ENCODE measurements at places on chromosomes 4 and X.

DNA sequence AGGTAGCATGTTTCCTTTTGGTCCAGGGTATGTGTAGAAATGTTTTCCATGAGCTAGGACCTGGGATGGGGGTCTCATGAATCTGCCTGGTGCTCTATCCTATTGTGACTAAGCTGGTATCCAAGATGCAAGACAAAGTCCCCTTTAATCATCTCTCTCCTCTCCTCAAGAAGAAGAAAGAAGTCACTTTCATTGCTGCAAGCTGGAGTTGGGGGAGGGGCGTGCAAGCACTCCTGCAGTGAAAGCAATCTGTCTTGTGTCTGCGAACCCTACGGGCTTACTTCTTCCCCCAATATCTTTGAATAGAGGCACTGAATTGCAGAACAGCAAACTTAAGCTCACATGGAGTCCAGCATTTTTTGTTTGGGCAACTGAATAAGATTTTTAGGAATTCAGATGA, 27.2 kb upstream of the GRPR start:
- no peak for DNase-seq

GRCh38 chr4:184534511-184535391, 60.4 kb upstream of the IRF2 start:
- DNase-seq: peak; percentile 59

- DNase-seq: no peak
Measured at GRCh38 chrX:134632355-134632754, 25.9 kb downstream of the PLAC1 start.

- DNase-seq: no peak
Measured at GRCh38 chr4:22498866-22499265, 17.0 kb downstream of the ADGRA3 start.

GRCh38 chrX:133771086-133771646, 214.2 kb downstream of the GPC3 start:
- DNase-seq: no peak

GRCh38 chrX:71378732-71379131, 12.6 kb downstream of the TAF1 start:
- DNase-seq: no peak

GRCh38 chrX:9324676-9325075, 140.2 kb upstream of the TBL1X start:
- DNase-seq: no peak

GRCh38 chr4:48078862-48079655, 55.0 kb downstream of the TXK start:
- DNase-seq: peak; percentile 35

DNA sequence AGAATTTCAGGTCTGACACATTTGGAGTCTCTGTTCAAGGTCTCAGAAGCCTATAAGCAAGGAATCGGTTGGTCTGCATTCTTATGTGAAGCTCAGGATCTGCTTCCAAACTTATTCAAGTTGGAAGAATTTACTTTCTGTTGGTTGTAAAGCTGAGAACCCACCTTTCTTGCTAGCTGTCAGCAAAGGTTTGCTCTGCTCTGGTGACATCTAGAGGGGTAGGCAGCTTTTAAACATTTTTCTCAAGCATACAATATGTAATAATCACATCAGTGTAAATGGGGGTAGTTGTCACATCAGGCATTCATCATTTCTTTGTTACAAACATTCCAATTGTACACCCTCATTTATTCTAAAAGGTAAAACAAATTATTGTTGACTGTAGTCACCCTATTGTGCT, 935.2 kb downstream of the TRAM1L1 start:
- DNase-seq: no peak

- DNase-seq: no peak
Measured at GRCh38 chrX:1449036-1449822, 3.5 kb downstream of the ASMTL start.

GRCh38 chr4:182126603-182127002, 116.6 kb upstream of the TENM3 start:
- peak; percentile 33 for DNase-seq

GRCh38 chr4:163165217-163166017, 1.3 kb downstream of the NAF1 start:
- peak; percentile 30 for DNase-seq

DNA sequence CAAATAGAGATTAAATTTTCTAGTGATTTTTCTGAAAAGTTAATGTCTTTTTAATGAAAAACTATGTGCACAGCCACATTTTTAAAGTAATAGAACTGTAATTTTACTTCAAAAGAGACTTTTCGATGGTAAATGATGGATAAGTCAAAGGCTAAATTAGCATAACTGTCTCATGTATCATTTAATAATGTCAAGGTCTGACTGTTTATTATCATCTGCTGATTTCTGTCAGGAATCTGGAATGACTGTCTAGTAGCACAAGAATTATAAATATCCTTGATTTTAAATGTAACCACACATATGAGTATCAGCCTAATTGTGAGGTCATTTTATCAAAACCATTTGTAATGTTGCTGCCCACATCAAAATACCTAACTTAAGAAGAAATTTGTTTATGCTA, 333.8 kb downstream of the EPHA5 start:
- no peak for DNase-seq

GRCh38 chrX:4484266-4484665, 770.8 kb upstream of the PRKX start:
- no peak for DNase-seq

DNA sequence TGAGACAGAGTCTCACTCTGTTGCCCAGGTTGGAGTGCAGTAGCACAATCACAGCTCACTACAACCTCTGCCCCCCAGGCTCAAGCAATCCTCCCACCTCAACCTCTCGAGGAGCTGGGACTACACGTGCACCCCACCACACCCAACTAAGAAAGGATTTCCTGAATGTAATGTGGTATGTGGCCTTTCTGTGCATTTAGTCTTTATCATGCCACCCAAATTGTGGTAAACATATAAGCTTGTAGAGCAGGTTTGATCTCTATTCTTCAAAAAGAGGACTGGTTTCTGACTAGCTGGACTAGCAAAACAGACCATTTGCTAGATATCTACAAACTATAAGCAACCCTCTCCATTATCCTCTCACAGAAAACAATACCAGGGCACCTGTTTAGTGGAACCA, 33.6 kb downstream of the ELOVL6 start:
- no peak for DNase-seq

DNA sequence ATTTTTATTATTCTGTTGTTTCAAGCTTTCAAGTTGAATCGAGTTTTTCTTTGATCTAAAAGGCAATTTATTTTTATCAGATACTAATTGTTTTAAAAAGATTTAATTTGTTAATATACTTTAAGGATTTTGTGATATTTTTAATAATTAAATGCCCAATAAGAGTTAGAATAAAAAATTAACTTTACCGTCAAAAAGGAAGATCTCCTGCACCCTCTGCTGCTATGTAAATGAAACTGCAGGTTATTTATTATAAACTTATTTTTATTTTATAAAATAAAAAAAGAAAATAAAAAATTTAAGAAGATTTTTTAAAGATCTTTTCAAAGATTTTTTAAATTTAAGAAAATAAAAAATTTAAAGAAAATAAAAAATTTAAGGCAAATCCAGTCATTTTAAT, 166.1 kb downstream of the CCSER1 start:
- peak; percentile 14 for DNase-seq

DNA sequence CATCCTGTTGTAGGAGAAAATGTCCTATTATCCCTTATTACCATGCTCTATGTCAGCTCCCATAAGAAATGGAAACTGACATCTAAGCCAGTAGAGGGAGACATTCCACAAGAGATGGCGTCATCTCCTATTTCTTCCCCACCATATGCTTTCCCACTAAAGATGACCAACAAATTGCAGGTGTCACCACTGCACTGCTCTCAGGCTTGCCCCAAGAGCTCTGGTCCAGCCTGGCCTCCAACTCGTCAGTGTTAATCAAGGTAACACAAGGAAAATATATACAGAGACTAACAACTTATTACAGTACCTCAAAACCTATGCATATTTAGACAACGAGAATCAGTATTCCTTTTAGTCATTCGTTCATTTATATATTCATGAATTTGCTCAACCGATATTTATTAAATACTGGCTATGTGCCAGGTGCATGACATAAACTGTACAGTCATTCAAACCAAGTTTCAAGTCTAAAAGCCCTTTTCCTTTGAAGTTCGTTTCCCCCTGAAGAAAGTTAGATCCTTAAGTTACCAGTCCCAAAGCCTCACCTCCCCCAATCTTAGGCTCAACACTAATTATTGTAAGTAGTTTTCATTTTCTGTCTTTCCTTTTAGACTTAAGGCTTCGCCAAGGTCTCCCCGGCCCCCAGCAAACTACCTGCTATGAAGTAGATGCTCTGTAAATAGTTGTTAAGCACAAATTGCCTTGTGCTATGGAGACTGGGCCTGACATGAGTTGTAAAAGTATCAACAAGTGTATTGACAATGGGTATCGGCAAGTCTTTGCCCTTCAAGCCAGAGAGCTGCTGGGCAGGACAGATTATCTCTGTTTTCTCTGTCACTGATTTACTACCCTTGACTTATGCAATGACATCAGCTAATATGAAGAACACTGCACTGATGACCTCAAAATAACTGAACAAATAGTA, 3.1 kb upstream of the FGB start:
- DNase-seq: peak; percentile 67

DNA sequence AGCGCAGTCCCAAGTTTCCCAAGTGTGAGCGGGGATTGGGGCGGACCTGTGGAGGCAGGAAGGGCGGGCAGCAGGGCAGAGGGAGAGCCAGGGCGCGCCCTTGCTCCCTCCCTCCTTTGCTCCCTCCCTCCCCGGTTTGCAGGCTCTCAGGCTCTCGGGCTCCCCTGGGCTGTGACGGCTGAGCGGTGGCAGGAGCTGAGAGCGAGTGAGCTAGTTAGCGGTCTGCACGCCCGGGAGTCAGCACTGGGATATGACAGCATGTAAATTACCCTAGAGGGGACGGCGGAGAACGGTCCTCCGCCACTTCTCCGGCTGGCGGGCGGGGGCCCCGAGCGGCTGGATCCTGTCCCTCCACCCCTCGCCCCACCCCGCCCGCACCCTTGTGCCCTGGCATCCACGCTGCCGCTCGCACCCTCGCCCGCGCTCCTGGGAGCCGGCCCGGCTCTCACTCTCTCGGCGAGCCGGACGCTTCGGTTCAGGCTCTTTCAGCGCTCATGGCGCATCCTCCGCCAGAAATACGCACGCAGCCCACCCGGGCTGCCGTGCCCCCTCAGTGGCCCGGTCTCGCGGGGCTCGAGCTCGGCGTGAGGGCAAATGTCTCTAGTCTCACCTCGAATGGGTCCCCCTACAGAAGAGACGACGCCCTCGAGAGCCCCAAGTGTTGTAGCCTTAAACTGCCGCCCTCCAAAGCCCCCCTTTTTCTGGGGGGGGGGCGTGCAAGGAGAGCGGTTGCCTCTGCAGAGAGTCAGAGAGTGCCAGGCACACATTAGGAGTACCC, at the start of gene TSC22D3:
Gene TSC22D3 (minus strand): TSS at position 54 of the 778 bp plus-strand sequence. CDS start 368 bp downstream, outside the sequence.
- peak; percentile 74 for DNase-seq

DNA sequence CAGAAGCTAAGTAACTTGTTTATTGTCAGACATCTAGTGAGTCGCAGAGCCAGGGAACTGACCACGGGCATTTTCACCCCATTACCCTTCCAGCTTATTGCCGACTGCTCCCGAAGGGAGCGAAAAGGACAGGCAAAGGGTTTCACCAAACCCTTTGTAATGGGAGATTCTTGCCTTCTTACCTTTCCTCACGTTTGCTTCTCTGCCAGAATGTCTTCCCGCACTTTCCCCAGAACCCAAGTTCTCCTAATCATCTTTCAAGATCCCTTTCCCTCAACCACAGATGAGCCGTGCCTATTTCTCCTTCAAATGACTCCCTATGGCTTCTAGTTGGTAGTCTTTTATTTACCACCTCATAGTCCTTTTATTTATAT, 520 bp upstream of the SRP72 start:
- no peak for DNase-seq

GRCh38 chr4:47478804-47479203, 6.3 kb upstream of the ATP10D start:
- no peak for DNase-seq

DNA sequence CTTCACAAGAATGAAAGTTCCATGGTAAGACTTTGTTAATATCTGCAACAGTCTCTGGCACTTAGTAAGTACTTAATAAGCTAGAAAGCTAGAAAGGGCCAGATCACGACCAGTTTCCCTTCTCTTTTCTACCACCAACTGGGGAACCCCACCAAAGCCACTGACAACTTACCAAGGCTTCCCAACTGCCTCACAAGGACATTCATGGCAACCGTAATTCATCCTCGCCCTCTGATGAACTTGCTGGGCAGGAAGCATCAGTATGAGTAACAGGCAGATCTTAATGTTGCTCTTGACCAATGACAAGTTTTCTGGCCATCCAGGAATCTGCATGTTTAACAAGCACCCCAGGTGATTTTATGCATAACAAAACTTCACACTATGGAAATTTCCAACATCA, 23.2 kb upstream of the ZCCHC13 start:
- no peak for DNase-seq

DNA sequence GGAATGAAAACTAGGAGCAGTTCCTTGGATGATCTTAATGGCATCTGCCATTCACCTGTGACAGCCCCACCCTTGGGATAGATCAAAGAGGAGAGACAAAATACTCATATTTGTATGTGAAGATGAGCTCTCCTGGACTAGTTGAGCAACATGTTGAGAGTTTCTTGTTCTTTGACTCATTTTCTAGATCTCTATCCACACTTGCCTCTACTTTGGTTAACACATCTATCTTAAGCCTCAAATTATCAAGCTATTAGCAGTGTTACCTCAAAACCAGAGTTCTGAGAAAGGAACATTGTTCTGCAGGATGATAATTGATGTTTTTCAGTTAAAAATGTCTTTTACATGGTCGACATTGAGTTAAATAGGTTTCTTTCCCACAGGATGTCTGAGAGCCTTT, 94.2 kb upstream of the TEX13D start:
- no peak for DNase-seq

GRCh38 chrX:39676434-39676833, 421.3 kb downstream of the BCOR start:
- DNase-seq: no peak

DNA sequence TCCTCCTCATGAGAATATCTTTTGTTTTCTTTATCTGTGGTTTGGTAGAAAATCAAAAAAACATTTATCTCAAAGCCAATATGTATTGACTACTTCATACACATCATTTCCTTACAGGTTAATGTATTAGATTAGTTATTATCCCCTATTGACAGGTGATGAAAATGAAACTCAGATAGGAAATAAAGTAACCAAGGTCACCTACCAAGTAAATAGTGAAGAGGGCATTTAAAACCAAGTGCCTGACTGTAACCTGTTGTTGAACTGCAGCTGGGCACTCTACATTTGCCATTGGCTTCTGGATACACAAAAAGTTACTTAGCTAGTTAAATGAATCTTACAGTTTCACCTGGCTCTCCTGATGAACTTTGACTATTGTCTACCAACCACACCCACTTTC, 41.4 kb upstream of the CTSO start:
- DNase-seq: no peak

DNA sequence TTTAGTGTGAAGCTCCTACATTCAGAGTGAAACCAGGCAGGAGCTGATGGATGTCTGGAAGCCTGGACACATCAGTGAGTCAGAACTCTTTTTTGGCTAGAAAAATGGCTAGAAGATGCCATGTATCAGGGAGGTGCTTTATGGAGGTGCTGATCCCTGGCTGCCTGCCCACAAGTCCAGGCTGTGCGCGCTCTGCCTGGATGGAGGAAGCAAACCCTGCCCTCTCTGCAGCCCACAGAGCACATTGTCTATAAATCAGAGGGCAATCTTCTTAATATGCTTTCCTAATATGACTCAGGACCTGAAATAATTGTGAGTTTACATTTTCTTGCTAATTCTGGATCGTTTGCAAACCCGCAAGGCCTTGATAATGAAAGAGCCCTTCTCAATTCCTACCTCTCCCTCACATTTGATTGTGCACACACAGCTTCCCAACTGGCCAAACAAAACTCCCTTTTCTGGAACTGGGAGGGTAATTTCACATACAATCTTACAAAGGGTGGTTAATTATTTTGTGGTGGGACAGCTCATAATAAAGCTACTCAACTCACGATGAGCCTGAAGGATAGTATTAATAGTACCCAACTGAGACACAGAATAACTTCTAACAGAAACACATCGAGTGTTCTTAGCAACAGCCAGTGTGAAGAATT, 11.7 kb downstream of the MFAP3L start:
- no peak for DNase-seq
